ENCODE measurements at places on chromosomes 5 and 9.

DNA sequence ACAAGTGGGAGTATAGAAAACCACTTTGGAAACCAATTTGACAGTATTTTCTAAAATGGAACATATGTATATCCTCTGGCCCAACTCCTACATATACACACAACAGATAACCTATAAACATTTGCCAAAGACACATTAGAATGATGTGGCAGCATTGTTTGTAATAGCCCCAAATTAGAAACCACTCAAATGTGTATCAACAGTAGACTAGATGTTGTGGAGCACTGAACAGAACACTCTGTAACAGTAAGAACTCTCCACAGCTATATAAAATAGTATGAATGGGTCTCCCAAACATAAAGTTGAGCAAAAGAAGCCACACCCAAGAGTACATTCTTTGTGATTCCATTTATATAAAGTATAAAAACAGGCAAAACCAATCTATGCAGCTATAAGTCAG is 6.1 kb downstream of the ZNF622 start:
- no peak for DNase-seq

DNA sequence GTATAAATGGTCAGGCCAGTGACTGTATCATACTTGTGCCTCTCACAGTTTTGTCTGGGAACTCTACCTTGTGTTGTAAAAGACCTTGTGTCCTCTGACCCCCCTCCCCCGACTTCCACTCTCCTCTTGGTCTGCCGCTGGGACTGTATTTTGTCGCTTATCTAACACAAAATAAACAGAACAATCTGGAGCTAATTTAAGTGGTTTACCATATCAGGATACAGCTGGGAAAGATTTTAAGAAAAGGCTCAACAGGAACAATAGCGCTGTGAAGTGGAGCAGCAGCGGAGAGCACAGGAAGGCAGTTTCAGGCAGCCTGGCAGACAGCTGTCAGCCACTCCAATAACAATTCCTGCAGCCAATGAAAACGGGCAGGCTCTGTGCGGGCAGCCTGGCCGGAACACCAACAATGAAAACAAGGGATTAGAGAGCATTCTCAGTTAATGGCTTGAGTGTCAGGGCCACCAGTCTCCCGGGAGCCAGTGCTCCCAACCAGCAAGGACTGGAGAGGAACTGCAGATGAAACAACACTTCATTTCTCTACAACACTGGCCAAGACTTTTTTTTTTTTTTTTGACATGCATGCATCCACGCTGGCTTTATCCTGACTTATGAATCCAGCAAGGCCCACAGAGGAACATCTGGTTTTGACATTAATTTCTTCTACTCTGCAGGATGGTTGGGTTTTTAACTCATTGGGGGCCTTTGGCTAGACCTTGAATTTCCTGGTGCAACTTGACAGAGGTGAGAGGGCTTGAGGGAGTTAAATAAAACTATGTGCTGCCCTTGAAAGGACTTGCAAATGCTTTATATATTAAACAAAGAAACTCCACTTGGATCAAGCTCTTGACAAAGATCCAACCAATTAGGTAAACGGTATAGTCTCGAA is 76.7 kb downstream of the ARSB start:
- no peak for DNase-seq

GRCh38 chr5:53407373-53407772 is 73.1 kb upstream of the FST start:
- DNase-seq = no peak

GRCh38 chr5:102758576-102758975 is 3.5 kb downstream of the PAM start:
- DNase-seq = no peak

GRCh38 chr5:111434800-111435199 is 77.5 kb downstream of the STARD4 start:
- DNase-seq = no peak
